ENCODE measurements at places on chromosomes 6 and 20. TPM values are rescaled to one million over a fixed set of nuclear protein-coding genes. Genes with fewer than 3 reads are reported as not detected.

GRCh38 chr20:34549929-34550305 is 8.6 kb upstream of the MAP1LC3A start:
- no peak for DNase-seq

The ANKRD6 gene
- total RNA-seq = 9.0 TPM

DNA sequence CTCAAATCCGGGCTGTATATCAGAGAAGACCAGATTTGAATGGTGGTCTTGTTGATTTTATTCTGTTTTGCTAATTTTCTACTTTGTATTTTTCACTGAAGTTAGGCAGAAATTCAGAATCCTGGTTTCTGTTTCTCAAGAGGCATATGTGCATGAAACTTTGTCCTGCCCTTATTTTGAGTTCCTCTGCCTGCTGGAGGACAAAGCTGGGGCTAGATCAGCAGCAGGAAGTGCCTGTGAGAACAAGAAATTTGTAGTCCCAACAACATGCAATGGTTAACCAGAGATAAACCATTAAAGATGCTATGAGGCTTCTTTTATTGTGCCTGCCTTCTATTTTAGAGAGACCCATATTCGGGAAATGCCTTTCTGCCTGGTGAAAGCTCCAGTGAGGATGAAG is 37.1 kb downstream of the BEND6 start:
- no peak for DNase-seq

The MCHR2 gene
- total RNA-seq = not detected

GRCh38 chr6:111411978-111412566 is 70.9 kb downstream of the REV3L start:
- no peak for DNase-seq

The SPATS1 gene
- total RNA-seq = not detected
